Cortex of kidney (tissue), 1 donor: ENCODE measurements at places on chromosomes 6 and 20.

- DNase-seq = no peak
Observed at GRCh38 chr6:54262499-54262898, 45.7 kb upstream of the TINAG start.

DNA sequence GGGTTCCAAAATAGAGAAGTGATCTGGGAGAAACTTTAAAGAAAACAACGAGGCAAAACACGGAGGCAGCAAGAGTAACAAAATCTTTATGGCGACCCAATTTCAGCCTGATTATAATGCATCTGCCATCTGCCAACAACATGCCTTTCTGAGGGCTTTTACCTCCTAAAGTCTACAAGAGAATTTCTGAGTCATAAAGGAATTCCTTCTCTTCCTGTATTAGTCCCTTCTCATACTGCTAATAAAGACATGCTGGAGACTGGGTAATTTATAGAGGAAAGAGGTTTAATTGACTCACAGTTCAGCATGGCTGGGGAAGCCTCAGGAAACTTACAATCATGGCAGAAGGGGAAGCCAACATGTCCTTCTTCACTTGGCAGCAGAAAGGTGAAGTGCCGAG is 226.6 kb downstream of the HACE1 start:
- DNase-seq = no peak

GRCh38 chr6:33280539-33280938 is 3.6 kb downstream of the B3GALT4 start:
- no peak for DNase-seq

DNA sequence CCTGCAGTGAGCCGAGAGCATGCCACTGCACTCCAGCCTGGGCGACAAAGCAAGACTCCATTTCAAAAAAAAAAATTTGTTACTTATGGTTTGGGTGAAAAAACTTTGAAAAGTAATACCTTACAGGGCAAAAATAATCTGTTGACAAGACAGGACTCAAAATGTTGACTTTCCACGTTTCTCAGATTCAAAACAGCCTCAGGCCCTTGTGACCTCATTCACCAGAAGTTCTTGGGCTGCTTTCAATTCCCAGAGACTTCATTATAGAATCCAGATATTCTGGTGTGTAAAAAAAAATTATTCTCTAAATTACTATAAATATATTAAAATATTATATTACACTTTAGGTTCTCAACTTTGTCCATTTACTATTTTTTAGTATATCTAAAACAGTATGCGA is 116.2 kb downstream of the KCNQ5 start:
- DNase-seq = no peak

DNA sequence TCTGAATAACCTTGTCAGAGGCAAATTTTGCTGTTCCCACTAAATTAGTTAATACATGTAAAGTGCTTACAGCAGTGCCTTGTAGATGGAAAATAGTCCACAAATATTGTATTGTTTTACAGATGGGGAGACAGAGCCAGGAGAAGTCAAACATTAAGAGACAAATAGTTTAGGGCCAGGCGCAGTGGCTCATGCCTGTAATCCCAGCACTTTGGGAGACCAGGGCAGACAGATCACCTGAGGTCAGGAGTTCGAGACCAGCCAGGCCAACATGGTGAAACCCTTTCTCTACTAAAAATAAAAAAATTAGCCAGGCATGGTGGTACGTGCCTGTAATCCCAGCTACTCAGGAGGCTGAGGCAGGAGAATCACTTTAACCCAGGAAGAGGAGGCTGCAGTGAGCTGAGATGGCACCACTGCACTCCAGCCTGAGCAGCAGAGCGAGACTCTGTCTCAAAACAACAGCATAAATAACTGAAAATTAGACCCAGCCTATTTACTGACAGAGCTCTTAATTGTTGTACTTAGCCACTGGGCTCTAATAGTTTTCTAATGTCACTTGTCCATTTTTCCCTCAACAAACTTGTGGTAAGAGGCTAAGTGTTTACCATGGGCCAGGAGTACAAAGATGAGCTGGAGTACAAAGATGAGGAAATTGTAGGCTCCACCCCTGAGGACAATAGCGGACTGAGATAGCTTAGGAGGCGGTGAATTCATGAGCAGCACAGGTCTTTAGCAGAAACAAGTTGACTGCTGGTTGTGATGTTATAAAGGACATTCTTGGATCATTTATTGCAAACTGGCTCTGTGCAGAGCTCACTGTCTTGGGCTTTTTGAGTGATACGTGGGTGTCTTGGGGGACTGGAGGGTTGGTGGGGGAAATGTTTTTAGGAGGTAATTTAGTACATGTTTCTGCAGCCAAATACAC is 6.4 kb downstream of the ZSWIM3 start:
- no peak for DNase-seq

DNA sequence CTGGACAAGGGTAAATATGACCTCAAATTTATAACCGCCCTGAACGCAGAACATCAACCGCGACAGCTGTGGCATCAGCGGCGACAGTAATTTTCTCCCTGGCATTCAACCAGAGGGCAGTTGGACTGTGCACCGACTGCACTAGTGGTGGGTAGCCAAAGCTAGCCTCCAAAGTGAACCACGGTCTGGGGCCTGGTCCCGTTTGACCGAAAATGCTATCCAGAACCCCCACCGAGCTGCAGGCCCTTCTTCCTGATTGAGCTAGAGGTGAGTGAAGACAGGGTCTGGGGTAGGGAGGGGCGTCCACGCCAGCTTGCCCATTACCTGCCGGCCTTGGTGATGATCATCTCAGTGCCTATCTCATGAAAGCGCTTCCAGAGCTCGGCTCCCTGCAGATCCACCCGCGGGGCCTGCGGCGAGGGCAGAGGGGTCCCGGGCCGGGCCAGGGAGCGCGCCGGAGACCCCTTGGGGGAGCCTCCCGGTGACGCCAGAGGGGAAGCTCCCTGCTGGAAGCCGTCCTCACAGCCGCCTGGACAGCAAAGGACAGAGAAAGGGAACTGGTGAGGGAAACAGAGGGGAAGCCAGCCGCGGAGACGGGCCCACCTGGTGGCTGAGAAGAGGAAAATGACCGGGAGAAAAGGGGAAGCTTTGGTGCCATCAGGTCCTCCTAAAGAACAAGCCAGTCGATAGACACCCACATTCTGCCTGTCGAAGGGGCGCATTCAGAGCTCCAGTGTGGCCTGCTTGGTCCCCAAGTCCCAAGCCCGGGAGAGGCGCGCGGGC is 2.0 kb downstream of the TBX18 start:
- DNase-seq = no peak
